ENCODE measurements at places on chromosomes 16 and 17. TPM values are rescaled to one million over a fixed set of nuclear protein-coding genes. Genes with fewer than 3 reads are reported as not detected.

Gene ITGAD
- total RNA-seq: 0.24 TPM

Gene EVPLL
- not detected for total RNA-seq

GRCh38 chr17:40629842-40630241, 17.8 kb downstream of the SMARCE1 start:
- no peaks in the 10 kb centered on the region for H3K27me3 ChIP-seq
- peaks cover 36% of the 10 kb centered on the region for H3K36me3 ChIP-seq
- no peak overlapping the region for H3K4me3 ChIP-seq
- DNase-seq: no peak
- H3K4me1 ChIP-seq: no peaks in the 10 kb centered on the region

- DNase-seq: no peak
- H3K4me1 ChIP-seq: no peaks in the 10 kb centered on the region
- no peaks in the 10 kb centered on the region for H3K27me3 ChIP-seq
- H3K4me3 ChIP-seq: no peak overlapping the region
- no peaks in the 10 kb centered on the region for H3K36me3 ChIP-seq
Measured at GRCh38 chr16:19926449-19927390, 42.1 kb upstream of the GPRC5B start.

Gene ABCC3
- total RNA-seq: 1.6 TPM

GRCh38 chr16:14148016-14148415, 76.9 kb downstream of the MRTFB start:
- H3K4me1 ChIP-seq: no peaks in the 10 kb centered on the region
- DNase-seq: no peak
- H3K27me3 ChIP-seq: no peaks in the 10 kb centered on the region
- H3K36me3 ChIP-seq: no peaks in the 10 kb centered on the region
- H3K4me3 ChIP-seq: no peak overlapping the region
